HCT116 (cell line): ENCODE measurements at places on chromosomes 16 and 17.

DNA sequence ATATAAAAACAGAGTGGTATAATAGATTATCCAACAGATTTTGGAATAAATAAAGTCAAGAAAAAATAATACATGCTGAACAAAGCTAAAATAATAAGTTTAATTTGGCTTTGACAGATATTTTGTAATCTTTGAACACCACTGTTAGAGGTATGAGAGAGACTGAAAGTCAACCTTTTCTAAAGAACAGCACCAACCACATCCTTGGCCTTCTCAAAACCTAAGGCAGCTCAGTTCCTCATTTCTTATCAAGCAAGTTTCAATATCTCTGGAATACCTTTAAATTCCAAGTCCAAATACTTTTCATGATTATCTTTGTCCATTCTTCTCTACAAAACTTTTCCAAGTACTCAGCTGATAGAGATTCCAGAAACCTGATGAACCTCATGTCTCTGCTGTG lies 1603.8 kb downstream of the CDH8 start:
- no peak for DNase-seq

DNA sequence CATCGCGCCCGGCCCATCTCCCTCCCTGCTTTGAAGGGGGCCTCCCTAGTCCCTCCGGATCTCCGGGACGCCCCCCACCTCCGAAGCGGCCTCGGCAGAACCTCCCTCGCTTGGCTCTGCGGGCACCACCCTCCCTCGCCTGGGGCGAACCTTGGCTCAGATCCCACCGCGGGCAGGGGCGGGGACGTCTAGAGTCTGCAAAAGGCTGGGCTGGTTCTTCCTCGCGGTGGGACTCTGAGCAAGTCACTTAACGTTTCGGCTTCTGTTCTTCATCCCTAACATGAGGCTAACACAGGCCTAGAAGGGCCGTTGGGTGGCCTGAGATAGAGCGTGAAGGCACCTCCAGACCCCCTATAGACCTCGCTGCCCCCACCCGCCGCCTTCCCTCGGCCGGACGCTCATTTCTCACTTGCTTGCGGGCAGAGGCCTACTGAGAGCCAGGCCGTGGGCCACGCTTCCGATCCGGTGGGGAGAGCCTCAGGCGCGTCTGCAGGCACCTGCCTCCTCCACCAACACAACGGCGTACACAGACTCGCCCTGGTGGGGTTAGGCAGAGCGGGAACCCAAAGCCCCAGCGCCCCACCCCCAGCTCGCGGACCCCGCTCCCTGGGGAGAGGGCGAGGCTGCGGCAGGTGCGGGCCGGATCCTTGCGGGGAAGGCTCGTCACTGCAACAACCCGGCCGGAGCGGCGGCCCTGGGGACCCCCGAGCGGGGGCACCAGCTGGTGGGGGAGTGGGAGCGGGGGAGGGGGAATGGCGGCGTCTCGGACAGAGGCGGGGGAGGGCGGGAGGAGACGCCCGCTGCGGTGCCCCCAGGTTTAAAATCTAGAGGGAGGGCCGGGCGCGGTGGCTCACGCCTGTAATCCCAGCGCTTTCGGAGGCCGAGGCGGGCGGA lies 5.4 kb downstream of the MYO1C start:
- peak; percentile 68 for DNase-seq

- no peak for DNase-seq
These were observed 3.0 kb upstream of the KAT8 start for GRCh38 chr16:31114468-31114867.

DNA sequence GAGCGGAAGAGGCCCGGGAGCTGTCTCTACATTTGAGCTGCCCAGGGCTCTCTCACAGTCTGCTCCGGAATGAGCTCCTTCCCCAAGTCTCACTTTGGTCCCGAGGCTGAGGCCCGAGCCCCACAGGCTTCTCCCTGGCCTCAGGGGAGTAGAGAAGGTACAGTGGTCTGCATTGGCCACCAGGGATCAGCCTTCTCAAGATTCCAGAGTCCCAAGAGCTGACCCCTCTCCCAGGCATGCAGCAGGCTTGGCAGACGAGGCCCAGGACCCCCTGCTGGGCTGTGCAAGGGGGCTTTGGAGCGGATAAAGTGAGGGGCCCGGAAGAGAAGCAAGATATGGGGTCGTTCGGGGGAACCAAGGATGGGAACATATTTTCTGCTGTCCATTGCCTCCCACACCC lies 3.1 kb downstream of the PRSS27 start:
- no peak for DNase-seq

DNA sequence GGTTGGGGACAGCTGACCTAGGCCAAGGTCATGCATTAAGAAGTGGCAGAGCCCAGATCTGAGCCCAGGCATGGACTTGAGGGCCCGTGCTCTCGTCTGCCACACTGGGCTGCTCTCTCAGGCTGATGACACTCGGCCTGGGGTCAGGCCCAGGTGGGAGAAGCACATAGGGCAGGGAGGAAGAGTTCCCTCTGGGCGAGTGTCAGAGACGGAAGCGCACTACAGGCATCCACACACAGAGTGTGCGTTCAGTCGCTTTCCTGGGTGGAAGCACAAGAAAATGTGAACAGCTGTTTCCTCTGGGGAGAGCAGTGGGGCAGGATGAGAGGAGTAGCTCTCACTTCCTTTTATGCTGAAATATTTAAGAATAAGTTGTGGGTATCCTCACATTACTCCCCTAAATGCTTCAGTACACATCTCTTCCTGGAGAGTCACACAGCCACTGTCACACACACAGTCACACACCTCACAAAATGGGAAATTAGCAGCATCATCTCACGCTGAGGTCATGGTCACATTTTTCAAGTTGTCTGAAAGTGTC lies 59.7 kb downstream of the B9D1 start:
- no peak for DNase-seq

GRCh38 chr16:80614908-80615671 lies 74.3 kb downstream of the DYNLRB2 start:
- DNase-seq = peak; percentile 6
